ENCODE measurements at places on chromosomes 6 and 20.

- DNase-seq: no peak
Observed at GRCh38 chr6:153058291-153058690, 55.8 kb upstream of the MTRF1L start.

GRCh38 chr6:24126586-24127192 lies 674 bp downstream of the NRSN1 start:
- peak; percentile 48 for DNase-seq

- DNase-seq: no peak
Observed at GRCh38 chr20:24665741-24666191, 196.3 kb downstream of the SYNDIG1 start.

GRCh38 chr6:139271056-139271455 lies 20.7 kb downstream of the TXLNB start:
- DNase-seq: no peak

DNA sequence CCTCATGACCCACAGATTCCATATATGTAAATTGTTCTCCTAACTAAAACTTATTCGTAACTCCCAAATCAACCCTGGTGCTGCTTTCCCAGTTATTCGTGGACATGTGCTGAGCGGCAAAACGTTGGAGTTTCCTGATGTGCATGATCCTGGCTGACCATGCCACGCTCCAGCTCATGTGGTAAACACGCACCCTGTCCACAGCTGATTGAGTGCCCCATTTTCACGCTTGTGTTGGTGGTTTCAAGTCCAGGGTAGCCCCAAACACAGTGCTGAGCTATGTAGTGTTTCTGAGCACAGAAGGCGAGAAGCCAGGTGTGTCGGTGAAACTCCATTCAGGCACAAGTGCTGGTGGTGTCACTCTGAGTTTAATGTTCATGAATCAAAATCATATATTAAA lies 19.1 kb upstream of the FOXC1 start:
- DNase-seq: no peak

DNA sequence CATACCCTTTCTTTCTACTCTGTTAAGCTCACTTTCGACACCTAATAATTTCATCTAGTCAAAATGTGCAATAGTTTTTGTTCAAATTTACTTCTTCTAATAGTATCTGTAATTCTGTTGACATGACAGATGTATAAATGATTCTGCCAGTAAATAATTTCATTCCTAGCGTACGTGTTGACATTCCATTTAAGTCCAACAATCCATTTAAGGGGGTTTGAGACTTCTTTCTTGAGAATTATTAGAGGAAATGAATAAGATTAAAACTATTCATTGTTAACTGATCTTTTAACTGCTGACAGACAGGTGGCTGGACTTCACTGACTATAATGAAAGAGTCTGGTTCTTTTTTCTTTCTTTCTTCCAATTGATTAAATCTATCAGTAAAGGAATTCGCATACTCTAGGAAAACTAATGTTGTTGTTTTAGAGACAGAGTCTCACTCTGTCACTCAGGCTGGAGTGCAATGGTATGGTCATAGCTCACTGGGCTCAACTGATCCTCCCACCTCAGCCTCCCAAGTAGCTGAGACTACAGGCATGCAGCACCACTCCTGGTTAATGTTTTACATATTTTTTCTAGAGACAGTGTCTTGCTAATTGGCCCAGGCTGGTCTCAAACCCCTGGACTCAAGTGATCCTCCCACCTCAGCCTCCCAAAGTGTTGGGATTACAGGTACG lies 55.9 kb downstream of the MAP3K5 start:
- DNase-seq: no peak

DNA sequence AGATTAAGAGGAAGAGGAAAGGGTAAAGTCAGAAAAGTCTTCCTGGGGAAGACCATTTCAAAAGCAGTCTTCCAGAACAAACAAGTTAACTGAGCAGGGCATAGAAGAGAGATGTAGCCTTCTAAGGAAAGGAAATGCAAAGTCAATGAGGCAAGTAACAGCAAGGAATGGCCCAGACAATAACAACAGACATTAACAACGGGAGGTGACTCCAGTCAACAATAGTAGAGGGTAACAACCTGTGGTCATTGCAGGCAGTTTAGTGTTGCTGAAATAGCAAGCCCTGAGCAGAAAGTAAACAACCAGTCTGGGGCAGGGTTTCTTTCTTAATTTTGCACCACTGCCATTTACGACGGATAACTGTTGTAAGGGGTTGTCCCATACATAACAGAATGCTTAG lies 2.1 kb downstream of the MDN1 start:
- peak; percentile 88 for DNase-seq

- DNase-seq: no peak
Observed at GRCh38 chr6:43149265-43149664, 21.8 kb upstream of the SRF start.

DNA sequence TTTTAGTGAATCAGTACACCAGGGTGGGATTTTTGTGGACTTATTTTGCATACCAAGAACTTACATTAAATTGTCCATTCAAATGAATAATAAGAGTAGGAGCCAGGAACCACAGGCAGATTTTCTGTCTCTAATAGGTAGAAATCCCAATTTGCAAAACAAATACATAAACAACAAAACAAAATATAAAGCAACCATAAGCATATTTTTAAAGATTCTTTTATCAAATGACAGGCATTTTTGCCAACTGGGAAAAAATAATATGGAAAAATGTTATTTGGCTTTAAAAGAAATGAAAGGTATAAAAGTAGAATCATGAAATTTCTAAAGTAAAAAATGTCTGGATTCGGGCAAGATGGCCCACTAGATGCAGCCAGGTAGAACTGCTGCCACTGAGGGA lies 71.2 kb upstream of the PDE7B start:
- no peak for DNase-seq

DNA sequence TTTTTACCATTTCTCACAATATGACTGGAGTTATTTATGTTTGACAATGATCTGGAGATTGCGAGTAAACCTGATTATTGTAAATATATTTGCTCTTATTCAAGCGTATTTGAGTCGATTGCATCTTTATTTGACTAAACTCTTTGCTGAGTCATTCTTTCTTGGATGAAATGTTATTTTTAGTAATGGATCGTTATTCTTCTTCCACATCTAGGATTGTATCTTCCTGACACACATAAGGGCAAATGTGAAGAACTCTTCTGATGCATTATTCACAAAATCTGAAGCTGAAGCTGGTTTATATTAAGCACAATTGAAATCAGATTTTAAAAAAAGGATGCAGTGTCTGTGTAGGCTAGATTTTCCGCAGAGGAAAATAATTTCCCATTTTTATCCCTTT lies 68.2 kb downstream of the SEL1L2 start:
- DNase-seq: no peak

DNA sequence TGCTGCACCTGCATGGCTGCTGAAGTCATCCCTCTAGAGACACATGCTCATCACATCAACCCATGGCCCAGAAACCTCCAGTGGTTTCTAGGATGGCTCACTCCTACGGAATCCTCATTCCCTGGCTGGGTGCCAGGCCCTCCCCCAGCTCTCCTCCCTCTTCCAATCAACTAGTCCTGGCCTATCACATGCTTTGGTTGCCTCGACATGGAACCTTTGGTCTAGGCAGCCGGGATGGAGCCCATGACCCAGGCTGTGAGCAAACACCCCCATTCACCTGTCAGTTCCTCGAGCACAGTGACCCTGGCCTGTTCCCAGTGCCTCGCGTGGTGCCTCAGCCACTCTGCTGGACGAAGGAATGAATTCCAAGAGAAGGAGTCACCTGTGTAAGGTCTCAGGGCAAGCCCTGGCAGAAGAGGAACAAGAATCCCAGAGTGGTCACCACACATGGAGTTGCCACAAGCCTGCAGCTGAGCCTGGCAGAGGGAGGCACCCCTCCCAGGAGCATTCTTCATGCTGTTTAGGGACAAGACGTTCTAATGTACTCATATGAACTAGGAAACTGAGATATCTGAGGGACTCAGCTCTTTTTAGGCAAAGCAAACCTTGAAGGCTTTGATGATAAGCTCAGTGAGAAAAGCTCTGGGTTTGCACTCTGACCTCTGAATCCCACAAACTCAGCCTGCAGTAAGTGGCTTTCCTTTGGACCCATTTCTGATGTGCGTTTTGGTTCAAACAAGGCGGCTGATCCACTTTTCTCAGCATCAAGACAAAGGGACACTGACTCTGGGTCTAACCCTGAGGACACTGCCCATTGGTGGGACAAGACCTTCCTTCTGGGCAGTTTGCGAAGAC lies 40.2 kb downstream of the PPP1R3G start:
- no peak for DNase-seq

- no peak for DNase-seq
Observed at GRCh38 chr20:47708140-47708807, 77.0 kb downstream of the SULF2 start.

DNA sequence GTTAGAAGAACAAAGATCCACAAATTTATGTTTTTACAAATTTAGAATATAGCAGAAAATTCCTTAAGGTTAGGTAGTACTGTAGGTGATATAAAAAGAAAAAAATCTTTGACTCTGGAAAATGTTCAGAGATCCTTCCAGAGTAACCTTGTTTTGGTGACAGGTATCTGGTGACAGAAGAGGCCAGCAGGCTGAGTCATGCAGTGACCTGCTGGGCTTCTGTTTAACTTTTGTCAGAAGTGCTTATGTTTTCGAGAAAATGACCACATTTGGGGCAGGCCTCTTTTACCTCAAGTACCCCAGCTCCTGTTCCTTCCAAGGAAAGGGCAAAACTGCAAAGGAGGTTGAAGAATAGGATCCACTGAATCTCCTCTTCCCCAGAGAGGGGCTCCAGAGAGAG lies 10.5 kb upstream of the CLDN20 start:
- no peak for DNase-seq

- no peak for DNase-seq
Observed at GRCh38 chr20:13424174-13424833, 203.2 kb downstream of the ISM1 start.
